Liver (tissue), 10 donors: ENCODE measurements at places on chromosomes 2 and 18.
A peak's percentile ranks its signal among the peaks of the same experiment; 100 is the strongest.

DNA sequence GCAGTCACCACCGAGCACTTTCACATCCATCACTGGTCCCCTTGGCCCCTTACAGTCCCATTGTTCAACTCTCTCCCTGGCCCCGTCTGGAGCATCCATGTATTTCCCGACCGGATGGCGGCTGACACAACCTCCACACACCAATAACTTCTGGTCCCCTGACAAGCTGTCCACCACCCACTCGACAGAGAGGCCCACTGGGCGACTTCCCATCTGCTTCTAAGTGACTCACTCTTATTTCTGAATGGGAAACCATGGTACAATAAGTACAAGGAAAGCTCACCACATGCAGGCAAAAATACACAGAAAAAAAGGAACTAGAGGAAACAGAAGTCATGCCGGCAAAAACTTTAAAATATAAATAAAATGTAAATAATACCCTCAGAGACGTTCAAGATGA lies 82.9 kb upstream of the RAB12 start:
- no peak overlapping the region for H3K27ac ChIP-seq
- no peaks in the 10 kb centered on the region for H3K36me3 ChIP-seq
- no peak for DNase-seq
- no peak overlapping the region for H3K4me3 ChIP-seq
- H3K4me1 ChIP-seq = no peaks in the 10 kb centered on the region

DNA sequence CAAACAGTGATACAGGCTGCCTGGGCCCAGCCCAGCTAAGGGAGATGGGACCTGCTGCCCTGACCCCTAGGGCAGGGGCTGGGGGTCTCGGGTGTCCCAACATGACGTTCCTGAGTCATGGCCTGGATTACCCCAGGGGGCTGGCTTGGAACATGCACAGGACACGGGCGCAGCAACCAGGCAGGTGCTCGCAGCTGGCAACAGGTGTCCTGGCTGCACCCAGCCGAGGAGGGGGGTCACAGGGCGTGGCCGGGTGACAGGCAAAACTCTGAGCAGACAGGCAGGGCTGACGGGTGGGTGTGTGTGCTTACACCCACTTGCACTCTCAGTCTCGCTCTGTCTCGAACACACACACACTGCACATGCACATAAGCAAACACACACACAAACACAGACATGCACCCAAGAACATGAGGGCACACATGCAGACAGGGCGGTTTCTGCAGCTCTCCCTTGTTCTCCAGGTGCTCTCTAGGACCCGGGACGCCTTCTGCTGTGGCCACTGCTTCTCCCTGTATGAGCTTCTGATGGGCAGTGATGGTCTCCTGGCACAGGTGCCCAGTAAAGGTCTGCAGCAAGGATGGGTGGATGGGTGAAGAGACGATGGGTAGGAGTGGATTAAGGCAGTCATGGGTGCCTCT lies 33.7 kb upstream of the TAF1B start:
- DNase-seq = no peak
- H3K4me3 ChIP-seq = no peak overlapping the region
- no peaks in the 10 kb centered on the region for H3K27me3 ChIP-seq

DNA sequence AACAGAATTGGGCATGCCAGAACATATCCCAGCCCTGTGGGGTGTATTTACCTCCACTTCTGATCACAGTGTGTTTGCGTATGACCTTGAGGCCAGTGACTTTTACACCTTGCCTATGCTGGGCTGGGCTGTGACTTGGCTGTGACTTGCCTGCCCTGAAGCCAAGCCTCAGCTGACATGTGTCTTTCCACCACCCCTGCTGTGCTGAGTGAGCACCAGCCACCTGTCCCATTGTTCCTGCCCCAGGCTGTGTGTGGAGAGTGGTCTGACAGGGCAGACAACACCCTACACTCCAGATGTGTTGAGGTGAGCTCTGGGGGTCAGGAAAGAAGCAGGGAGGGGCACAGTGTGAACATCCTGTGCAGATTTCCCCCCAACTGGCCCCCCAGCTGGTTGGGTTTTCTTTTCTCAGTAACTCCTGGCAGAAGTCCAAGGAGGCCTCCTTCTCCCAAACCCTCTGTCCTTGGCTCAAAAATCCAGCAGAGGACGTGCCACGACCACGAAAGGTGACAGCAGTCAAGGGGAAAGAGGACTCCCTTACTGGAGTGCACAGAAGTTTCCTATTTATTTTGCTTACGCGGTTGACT lies 5.1 kb upstream of the STEAP3 start:
- peaks cover 10% of the 10 kb centered on the region for H3K4me1 ChIP-seq
- DNase-seq = peak; percentile 66
- H3K4me3 ChIP-seq = no peak overlapping the region
- H3K36me3 ChIP-seq = no peaks in the 10 kb centered on the region

DNA sequence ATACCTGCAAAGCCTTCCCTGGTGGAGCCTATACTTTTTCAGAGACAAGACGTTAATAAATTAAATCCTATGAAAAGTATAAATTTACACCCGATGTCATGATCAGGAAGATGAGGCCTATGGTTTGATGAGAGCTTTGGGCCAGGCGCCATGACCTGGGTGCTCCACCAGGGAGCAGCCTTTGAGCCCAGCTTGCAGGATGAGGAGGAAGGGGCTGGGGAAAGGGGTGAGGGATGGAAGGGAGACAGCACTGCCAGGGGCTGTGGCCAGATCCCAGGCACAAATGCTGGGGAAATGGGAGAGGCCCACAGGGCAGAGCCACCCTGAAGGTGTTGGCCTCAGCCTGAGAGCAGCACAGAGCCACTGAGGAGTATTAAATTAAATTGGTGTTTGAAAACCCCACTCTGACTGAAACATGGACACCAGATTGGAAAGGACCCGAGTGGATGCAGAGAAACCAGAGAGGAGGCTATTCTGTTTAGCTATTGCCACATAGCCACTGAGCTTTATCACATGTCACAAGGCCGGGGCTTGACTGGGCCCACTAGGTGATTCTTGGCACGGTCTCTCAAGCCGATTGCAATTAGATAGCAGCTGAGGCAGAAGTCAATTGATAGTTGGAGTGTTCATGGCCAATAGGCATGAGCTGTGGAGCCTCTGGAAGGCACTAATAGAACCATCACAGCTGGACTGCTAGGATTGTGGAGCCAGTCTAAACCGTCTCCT lies 9.6 kb upstream of the FAHD2A start:
- peak overlapping the region; percentile 39 for H3K27ac ChIP-seq
- no peaks in the 10 kb centered on the region for H3K27me3 ChIP-seq
- H3K4me3 ChIP-seq = no peak overlapping the region
- H3K36me3 ChIP-seq = no peaks in the 10 kb centered on the region
- no peak for DNase-seq

GRCh38 chr2:43193652-43194120 lies 32.7 kb downstream of the ZFP36L2 start:
- peak overlapping the region; percentile 87 for H3K27ac ChIP-seq
- H3K4me3 ChIP-seq = no peak overlapping the region
- no peaks in the 10 kb centered on the region for H3K27me3 ChIP-seq
- peaks cover 30% of the 10 kb centered on the region for H3K4me1 ChIP-seq
- no peak for DNase-seq
- H3K36me3 ChIP-seq = no peaks in the 10 kb centered on the region

GRCh38 chr2:30150786-30151185 lies 4.0 kb downstream of the YPEL5 start:
- H3K27ac ChIP-seq = no peak overlapping the region
- H3K27me3 ChIP-seq = no peaks in the 10 kb centered on the region
- peaks cover 12% of the 10 kb centered on the region for H3K36me3 ChIP-seq
- no peak for DNase-seq
- peaks cover 10% of the 10 kb centered on the region for H3K4me1 ChIP-seq
- H3K4me3 ChIP-seq = no peak overlapping the region

DNA sequence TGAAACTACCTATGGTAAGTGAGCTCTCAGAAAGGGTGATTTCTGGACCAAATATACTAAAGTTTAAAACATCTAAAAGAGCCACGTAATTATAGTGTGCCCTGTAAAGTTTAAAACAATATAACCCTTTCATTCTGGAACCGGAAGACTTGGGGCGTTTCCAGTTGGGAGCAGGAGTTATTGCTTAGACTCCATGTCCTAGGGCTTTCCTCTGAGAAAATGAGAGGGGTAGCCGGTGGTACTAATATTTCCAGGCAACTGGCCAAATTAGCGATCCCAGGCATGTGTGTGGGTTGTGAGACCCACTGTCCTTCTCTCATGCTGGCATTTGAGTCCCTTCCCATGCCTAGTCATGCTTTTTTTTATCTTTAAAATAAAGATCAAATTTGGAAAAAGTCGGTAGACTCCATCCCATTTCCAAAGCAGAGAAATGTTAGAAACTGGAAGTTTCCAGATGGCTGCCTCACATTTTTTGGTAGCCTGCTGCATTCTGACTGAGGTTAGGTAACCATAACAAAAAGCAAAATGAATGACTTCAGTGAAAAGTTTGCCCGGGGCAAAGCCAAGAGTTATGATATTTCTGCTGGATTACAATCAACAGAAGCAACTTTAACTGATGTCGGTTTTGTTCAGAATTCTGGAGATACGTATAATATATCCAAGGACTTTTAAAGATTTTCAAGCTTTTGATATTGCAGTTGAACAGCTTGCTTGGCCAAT lies 227.4 kb downstream of the SS18 start:
- no peak overlapping the region for H3K4me3 ChIP-seq
- H3K27me3 ChIP-seq = no peaks in the 10 kb centered on the region
- no peaks in the 10 kb centered on the region for H3K36me3 ChIP-seq
- H3K4me1 ChIP-seq = no peaks in the 10 kb centered on the region

GRCh38 chr2:137291836-137292570 lies 526.7 kb downstream of the THSD7B start:
- no peaks in the 10 kb centered on the region for H3K36me3 ChIP-seq
- H3K4me1 ChIP-seq = no peaks in the 10 kb centered on the region
- H3K4me3 ChIP-seq = no peak overlapping the region
- DNase-seq = no peak
- no peaks in the 10 kb centered on the region for H3K27me3 ChIP-seq

GRCh38 chr2:219350710-219351221 lies 18.2 kb upstream of the RESP18 start:
- H3K27ac ChIP-seq = no peak overlapping the region
- no peaks in the 10 kb centered on the region for H3K36me3 ChIP-seq
- H3K4me1 ChIP-seq = no peaks in the 10 kb centered on the region
- no peak for DNase-seq
- no peak overlapping the region for H3K4me3 ChIP-seq
